ENCODE measurements at places on chromosomes 7 and 10.

DNA sequence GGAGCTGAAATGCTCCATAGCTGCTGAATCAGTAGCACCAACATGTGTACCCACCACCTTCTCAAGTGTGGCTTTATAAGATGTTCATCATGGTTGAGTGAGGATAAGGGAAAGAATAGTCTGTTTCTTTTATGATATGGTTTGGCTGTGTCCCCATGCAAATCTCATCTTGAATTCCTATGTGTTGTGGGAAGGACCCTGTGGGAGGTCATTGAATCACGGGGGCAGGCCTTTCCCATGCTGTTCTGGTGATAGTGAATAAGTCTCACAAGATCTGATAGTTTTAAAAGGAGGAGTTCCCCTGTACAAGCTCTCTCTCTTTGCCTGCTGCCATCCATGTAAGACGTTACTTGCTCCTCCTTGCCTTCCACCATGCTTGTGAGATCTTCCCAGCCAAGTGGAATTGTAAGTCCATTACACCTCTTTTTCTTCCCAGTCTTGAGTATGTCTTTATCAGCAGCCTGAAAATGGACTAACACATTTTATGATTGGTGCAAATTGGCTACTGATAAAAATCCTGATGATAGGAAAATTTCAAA, 799.9 kb downstream of the TNS3 start:
- DNase-seq = no peak

GRCh38 chr7:106561151-106561550, 99.8 kb downstream of the CCDC71L start:
- no peak for DNase-seq

DNA sequence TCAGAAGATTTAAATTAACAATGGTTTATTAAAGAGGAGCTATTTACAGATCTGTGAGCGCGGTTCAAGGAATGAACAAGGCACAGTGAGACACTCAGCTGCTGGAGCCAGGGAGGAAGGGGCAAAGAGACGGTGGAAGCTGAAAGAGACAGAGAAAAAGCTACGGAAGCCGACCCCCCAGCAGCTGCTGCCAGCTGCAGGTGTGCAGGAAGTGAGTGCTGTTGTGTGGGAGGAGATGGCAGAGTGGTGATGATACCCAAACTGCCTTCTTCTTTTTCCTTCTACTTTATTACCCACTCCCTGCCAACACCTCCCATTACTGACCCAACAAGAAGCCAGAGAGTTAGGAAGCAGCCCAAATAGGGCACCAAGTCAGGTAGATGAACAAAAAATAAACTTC, 41.9 kb upstream of the MBL2 start:
- no peak for DNase-seq

GRCh38 chr7:130878785-130879184, 144.8 kb upstream of the KLF14 start:
- no peak for DNase-seq

- no peak for DNase-seq
Observed at GRCh38 chr7:74043523-74043951, 15.6 kb downstream of the ELN start.

GRCh38 chr7:2757904-2758672, 70.1 kb downstream of the AMZ1 start:
- DNase-seq = peak; percentile 17

DNA sequence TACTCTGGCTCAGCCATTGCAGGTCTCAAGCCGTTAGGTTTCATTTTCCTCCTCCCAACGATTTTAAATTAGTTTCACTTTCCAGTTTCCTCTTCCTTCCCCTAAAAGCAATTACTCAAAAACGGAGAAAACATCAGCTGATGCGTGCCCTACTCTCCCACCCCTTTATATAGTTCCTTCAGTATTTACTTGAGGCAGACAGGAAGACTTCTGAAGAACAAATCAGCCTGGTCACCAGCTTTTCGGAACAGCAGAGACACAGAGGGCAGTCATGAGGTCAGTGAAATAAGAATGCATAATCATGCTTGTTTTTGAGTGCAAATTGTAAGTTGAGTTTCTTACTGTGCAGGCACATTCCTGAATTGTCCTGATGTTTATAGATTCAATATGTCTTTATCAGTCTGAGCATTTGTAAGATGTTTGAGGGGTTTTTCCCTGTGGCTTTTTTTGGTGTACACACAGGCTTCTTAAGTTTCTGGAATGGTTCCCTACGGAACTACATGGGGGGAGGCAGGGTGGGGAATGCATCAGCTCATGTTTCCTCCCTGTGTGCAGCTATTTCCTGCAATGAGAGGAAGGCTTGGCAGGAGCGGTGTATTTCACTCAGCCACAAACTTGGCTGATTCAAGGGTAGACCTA, at the start of gene IFIT3:
Gene IFIT3, plus strand, starts transcription at position 195 of the 639 bp plus-strand sequence. Its CDS starts 77 bp downstream, at position 272.
- DNase-seq = no peak

- DNase-seq = no peak
Observed at GRCh38 chr10:79071396-79071923, 2.7 kb downstream of the ZMIZ1 start.

DNA sequence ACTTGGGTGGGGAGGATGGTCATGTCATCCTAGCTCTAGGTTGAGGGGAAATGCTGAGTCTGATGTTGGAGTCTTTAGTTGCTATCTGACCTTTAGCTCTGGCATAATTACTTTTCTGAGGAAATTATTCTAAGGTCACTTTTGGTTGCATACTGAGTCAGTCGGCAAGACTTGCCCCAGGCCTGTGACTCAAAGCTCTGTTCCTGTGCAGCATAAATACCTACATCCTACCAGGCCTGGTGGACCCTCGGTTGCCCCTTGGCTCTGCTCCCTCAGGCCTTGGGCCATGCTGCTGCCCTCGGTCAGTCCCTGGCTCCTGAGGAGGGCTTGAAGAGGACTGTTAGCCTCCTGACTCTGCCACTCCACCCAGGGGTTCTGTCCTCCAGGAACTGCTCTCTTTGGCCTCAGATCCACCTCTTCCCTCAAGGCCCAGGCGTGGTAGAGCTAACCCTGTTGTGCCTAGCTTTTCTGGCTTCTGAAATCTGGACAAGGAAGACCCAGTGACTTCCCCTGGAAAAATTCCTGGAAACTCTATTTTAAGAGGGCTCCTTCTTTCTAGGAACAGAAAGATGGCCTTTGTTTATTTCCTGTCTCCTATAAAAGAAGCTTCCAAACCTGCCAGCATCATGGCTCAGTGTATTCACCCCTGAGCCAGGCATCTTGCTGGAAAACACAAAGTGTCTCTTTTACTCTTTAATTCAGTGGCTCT, 71.2 kb downstream of the TMEM178B start:
- DNase-seq = no peak

GRCh38 chr7:47292832-47293309, 289.0 kb downstream of the TNS3 start:
- no peak for DNase-seq

GRCh38 chr10:20898866-20899535, 1.9 kb upstream of the NEBL start:
- DNase-seq = no peak

GRCh38 chr7:44762726-44763522, 14.3 kb downstream of the ZMIZ2 start:
- DNase-seq = no peak

- no peak for DNase-seq
Observed at GRCh38 chr10:25651534-25651933, 282.5 kb upstream of the MYO3A start.

GRCh38 chr7:36034020-36034419, 119.0 kb upstream of the EEPD1 start:
- DNase-seq = no peak

DNA sequence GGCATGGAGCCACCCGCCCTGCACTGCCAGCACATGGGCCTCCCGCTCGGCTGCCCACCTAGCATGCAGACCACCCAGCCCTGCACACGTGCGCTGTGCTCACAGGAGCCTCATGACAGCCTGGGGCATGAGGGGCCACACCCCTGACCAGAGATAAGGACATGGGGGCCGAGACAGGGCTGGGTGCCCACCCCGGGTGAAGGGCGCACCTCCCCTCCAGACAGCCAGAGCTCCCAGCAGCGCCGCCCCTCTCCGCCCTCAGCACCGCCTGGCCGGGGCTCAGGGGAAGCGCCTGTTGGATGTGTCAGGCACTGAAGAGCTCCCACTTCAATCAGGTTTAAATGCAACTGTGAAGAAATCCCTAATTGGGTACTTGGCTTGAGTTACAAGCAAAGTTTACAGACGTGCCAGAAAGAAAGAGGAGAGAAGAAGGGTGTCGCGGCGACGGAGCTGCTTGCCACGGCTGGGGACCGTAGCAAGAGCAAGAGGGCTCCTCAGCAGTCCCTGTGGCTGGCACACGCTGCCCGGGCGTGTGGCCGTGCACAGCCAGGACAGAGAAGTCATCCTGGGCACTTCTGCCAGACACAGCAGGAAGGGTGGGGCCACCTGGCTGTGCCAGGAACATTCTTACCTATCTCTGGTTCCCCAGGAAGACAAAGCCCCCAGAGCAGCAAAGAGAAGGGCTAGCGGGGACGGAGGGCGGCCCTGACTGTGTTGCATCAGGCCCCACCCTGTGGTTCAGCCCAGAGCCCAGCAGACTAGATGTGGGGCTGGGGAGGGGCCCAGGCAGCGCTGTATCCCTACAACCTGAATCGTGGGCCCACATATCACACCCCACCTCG, 247.4 kb downstream of the ELFN1 start:
- no peak for DNase-seq

DNA sequence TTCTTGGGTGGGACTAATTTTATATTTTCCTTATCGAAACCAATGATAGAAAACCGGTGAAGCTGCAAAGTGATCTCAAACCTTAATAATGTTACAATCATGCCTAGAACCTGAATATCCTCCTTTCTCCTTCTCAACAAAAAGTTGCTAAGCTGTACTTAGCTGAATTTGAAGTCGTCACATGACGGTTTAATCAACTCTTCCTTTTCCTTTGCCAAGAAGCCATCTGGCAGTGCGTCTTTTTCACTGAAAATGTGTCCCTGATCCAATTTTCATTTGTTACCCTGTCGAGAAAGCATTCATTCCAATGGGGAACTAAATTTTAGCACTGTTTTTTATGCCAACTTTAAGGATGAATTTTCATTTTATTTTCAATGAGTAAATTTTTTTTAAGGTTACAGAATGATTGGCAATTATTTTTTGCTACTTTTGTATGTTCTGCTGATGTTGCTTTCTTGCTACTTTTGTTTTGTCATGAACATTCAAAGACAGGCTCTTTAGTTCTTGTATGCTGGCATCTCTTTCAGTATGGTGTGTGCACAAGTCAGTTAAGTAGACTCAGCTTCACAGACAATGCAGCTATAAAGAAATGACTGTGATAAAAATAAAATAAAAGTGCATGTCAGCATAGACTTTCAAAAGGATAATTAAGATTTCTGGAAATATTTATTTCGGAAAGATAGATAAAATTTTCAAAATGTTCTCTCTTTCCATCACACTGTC, 980.0 kb downstream of the DNAJB9 start:
- DNase-seq = no peak

DNA sequence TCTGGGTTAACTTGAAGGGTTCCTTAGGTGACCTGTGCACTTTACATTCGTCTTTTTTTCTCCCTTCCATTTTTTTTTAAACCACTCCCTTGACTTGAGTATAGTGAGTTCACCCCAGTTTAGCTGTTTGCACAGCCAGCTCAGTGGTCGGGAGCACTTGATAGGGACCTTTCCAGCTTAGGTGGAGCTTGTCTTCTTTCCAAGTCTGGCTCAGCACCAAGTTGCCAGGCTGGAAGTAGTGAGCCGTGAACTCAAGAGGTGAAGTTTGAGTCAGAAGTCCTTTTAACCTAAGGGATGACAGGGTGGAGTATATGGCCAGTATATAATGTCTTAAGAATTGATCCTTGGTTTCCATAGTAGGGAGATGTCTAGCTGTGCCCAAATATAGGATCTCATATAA, 7.2 kb downstream of the DNAH11 start:
- no peak for DNase-seq

GRCh38 chr10:96090463-96090800, 39.7 kb upstream of the ZNF518A start:
- DNase-seq = no peak

DNA sequence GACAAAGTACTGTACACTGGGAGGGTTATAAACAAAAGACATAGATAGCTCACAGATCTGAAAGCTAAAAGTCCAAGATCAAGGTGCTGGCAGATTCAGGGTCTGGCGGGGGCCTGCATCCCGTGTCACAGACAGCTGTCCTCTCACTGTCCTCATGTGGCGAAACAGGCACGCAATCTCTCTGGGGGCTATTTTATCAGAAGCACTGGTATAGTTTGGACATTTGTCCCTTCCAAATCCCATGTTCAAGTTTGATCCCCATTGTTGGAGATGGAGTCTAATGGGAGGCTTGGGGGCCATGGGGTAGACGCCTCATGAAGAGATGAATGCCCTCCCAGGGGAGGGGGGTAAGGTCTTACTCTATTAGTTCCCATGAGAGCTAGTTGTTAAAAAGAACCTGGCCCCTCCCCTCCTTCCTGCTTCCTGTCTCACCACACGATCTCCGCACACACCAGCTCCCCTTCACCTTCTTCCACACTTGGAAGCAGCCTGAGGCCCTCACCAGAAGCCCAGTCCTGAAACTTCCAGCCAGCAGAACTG, 72.5 kb upstream of the UCN3 start:
- peak; percentile 19 for DNase-seq

GRCh38 chr7:127256041-127256725, 3.4 kb upstream of the GRM8 start:
- DNase-seq = no peak

- DNase-seq = no peak
Observed at GRCh38 chr7:116952635-116953371, 498 bp upstream of the ST7 start.

DNA sequence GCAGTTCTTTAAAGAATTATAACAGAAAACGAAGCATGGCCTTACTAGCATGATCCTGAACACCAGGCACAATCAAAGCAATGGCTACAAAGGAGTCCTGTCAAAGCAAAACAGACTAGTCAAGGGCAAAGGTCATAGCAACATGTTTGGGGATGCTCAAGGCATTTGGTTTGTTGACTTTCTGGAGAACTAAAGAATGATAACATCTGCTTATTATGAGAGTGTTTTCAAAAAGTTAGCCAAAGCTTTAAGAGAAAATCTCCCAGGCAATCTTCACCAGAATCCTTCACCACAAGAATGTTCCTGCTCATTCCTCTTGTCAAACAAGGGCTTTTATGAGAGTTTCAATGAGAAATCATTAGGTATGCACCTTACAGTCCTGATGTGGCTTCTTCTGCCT, 95.1 kb upstream of the CPXM2 start:
- no peak for DNase-seq

GRCh38 chr7:30068117-30068516, 39.9 kb downstream of the PLEKHA8 start:
- DNase-seq = no peak

DNA sequence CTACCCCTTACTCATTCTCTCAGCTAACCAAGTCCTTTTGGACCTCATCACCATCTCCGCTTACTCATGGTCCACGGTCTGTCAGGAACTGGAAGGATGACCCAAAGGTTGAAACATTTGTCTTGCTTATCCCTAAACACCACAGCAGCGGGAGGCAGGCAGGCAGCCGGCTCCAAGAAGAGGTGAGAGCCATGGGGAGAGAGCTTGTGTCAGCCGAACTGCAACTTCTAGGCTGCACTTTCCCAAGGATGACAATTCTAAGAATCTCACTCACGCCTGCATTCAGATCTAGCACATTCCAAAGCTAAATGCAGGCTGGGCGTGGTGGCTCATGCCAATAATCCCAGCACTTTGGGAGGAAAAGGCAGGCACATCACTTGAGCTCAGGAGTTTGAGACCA, 86.0 kb downstream of the SPDYE5 start:
- DNase-seq = no peak
